Breast epithelium (tissue), 4 donors: ENCODE measurements at places on chromosomes 1 and 21. TPM values are rescaled to one million over a fixed set of nuclear protein-coding genes. Genes with fewer than 3 reads are reported as not detected.

MTARC2 gene
- 18.4 TPM for total RNA-seq

NPR1 gene
- 19.9 TPM for total RNA-seq

CHI3L1 gene
- total RNA-seq, result 638 TPM

COL8A2 gene
- total RNA-seq, result 11.1 TPM

MMEL1 gene
- 12.7 TPM for total RNA-seq

- DNase-seq, result peak; percentile 70
These were observed at the start of gene ZNF436 for GRCh38 chr1:23369335-23370013. TSS of gene ZNF436 (minus strand) at chr1:23369836. CDS start at chr1:23368005, 1,831 bp downstream.

GRCh38 chr1:85445906-85446305 is 19.1 kb downstream of the DDAH1 start:
- no peak for DNase-seq

GRCh38 chr1:100350787-100351094 is 1.6 kb upstream of the CDC14A start:
- no peak for DNase-seq

DNA sequence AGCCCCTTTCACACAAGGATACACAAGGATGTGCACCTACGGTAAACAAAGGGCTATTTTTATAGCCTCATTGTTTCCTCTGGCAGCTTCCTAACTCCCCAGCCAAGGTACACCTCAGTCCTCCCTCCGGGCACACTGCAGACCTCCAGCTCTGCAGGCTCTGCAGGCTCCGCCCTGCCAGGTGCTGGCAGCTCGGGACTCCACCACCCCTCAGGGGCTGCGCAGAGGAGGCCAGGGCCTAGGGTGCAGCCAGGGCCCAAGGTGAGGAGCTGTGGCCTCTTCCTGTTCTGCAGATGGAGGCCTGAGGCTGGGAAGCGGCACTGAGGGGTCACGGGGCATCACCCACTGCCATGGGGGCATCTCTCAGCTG is 19.8 kb upstream of the CLSTN1 start:
- peak; percentile 78 for DNase-seq

- DNase-seq, result no peak
These were observed 33.8 kb upstream of the KCNE2 start for GRCh38 chr21:34330055-34330454.

GRCh38 chr1:42128499-42128898 is 24.7 kb upstream of the GUCA2B start:
- no peak for DNase-seq

DNA sequence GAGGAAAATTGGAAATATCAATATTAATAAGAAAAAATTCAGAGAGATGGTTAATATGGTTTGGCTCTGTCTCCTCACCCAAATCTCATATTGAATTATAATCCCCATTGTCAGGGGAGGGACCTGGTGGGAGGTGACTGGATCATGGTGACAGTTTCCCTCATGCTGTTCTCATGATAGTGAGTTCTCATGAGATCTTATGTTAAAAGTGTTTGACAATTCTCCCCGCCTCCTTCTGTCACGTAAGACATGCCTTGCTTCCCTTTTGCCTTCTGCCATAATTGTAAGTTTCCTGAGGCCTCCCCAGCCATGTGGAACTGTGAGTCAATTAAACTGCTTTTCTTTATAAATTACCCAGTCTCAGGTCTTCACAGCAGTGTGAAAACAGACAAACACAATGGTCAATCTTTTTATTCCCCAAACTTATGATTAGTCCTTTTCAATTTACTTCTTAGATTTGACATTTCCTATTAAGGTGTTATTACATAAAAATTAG is 11.0 kb downstream of the EGLN1 start:
- DNase-seq, result no peak

GRCh38 chr1:113895098-113895497 is 7.7 kb upstream of the BCL2L15 start:
- DNase-seq, result no peak

DNA sequence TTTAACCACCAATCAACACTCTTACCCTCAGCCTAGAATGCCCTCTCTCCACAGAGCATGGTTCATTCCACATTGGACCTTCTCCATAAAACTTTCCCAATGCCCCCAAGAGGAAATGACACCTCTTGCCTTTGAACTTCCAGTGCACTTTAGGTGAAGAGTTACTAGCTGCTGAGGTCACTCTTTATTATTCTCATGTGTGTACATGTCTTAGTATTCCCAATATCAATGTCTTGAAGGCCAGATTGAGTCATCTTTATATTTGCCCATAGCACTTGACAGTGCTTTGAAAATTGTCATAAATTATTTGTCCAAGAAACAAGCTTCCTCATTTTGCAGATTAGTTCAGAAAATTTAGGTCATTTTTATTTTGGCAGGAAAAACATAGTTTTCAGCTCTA is 8.1 kb upstream of the DNASE2B start:
- no peak for DNase-seq

DNA sequence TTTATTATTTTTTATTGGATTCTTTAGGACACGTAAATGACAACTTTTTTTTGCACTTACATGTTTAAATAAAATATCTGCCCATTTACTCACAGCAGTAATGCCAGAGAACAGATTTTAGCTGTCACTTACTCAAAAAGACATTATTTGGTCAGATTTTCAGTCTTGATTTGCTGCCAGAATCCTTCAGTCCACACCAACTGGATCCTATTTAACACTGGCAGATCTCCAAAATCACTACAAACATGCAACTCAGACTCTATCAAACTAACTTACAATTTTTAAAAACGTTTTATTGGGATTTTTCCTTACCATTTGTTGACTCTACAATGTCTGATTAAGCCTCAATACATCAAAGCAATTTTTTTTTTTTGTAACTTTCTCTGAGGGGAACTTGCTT is 11.1 kb downstream of the ATP6V1G3 start:
- no peak for DNase-seq

DNA sequence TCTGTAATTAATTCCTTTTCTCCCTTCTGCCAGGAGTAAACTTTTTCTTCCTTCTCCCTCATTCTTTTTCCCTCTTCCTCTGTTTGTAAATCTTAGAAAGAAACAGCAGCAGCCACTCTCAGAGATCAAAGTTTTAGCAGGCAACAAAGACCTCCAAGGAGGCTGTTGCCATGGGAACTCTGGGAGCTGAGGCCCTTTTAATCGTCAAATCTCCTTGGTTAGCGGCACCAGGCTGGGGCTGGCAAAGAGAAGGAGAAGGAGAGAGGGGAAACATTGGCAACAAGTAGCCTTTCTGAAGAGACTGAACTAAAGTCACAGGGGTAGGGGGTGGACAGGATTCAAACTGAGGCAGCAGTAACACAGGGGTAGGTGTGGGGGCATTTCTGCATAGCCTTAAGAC is 25.2 kb downstream of the ILDR2 start:
- DNase-seq, result no peak
